ENCODE measurements at places on chromosomes 3 and 15.

DNA sequence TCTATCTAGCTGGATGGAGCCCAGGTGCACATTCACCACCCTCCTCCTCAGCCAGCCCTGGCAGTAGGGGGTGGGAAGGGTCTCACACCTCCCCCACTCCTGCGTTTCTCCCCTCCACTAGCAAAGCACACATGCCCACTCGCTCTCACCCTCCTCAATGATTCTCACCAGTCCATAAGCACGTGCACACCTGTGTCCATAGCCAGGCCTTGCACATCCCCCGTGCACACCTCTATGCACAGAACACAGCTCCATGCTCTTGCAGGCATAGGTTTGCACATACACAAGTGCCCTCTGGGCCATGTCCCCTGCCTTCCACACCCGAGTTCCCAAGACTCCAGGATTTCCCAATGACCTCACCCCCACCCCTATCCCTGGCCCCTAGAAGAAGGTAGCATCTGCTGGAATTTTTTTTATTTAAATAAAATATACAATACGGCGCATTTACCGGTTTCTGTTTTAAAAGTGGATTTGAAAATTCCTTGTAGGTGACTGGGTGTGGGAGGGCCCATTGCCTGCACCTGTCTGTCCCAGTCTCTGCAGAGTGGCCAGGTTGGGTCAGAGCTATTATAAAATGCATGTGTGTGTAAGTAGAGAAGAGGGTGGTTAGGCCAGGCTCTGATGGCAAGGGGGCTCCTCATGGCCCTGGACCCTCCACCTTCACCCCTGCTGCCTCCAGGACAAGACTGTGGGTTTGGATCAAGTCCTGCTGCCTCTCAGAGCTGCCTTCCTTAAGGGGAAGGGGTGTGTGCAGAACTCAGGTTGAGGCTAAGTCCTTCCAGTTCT lies 49.1 kb downstream of the HCN4 start:
- no peak for DNase-seq

GRCh38 chr3:185199206-185199605 lies 46.3 kb upstream of the C3orf70 start:
- no peak for DNase-seq

DNA sequence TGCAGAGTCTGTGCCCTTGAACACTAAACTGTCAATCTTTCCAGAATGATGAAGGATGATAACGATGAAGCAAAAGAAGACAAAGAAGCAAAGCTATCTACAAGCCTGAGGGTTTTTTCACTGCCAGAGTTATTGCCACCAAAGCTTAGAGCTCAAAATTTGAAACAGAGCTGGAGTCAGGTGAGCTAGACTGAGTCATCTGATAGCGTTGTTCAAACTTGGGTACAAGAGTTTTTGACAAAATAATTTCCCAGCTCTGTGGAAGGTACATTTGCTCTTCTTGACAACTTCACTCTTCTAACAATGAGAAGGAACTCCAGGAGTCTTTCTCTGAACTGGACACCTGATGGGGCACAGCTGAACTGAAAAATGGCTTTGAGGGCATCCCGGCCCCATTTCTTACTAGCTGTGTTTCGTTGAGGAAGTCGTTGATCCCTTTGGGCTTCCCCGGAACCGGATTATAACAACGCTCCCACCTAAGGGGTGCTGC lies 715 bp downstream of the MCCC1 start:
- peak; percentile 28 for DNase-seq

DNA sequence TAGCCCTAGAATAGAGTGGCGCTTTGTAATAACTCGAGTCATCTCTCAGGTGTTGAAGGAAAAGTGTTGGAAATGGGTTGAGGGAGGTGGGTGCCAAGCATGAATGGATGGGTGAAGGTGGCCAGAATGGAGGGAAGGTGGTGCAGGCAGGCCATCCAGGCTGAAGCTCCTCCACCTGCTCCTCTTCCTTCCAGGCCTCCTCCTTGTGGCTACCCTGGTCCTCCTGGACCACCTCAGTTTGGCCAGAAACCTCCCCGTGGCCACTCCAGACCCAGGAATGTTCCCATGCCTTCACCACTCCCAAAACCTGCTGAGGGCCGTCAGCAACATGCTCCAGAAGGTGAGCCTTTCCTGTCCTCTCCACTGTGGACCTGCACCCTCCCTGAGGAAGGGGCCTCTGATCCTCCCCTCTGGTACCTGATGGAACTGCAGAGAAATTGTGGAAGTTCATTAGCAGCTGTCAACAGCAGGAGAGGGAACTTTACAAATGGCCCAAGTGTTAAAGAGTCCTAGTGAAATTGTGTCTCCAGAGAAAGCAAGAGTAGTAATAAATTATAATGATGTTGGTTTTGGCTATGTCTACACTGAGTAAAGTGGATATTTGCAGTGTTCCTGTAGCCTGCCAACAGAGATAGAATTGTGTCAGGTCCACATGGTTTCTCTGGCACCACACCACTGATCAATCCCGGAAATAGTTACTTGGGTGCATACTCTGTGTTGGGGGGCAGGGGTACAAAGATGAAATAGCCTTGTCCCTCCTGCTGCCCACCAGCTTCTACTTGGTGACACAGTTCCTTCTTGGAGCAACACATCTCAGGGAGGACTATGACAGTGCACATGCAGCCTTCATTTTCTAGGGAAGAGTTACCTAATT lies 1.6 kb downstream of the IL12A start:
- no peak for DNase-seq

DNA sequence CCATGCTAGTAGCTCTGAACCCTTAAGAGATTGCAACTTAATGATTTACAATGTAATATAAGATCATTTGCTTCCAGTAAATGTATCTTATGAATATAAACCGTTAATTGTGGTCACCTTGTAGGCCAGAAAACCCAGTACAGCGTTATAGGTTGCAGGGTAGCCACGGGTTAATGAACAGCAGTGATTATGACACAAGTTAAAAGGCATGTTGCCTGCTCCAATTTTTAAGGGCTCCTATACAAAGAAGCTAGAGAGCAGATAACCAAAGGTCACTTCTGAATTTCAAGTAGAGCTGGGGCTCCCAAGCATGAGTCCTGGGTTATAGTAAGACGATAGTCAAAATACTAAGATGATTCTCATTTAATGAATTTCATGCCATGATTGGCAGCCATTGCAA lies 13.5 kb downstream of the GUCA1C start:
- no peak for DNase-seq

DNA sequence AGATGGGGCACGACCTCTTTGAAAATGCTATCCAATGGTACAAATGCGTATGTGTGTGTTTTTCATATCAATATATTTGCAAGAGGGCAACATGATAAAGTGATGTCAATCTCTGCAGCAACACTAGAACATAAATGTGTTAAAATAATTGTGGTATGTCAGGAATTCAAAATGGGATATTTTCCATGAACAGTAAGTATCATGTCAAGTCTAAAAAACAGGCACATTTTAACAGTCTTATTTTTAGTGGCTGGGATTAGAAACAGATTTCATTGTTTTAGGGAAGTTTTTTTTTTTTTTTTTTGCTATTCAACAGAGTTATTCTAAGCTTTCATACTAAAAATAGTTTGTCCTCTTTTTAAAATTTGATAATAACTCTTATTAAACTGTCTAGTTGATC lies 209.8 kb downstream of the GAP43 start:
- DNase-seq = no peak

- DNase-seq = peak; percentile 18
These were observed 39.8 kb downstream of the LRRC49 start for GRCh38 chr15:70932397-70932796.

DNA sequence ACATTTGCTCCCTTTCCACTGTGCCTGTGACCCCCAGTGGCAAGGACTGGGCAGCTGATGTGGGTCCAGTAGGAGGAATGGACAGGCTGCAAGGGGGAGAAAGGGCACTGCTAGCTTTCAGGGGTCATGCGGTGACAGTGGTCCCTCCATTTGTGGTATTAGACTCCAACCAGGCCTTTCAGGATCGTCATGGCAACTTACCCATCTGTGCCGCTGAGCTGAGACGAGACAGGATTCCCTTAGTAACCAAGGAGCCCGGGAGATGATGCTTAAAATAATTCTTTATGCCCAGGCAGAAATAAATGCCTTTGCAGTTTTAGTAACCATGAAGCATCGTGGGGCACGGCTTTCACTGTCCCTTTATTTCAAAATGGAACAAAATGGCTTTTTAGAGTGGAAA lies 15.9 kb upstream of the MRPL3 start:
- no peak for DNase-seq

- no peak for DNase-seq
These were observed 2.7 kb upstream of the MNS1 start for GRCh38 chr15:56467616-56468015.

DNA sequence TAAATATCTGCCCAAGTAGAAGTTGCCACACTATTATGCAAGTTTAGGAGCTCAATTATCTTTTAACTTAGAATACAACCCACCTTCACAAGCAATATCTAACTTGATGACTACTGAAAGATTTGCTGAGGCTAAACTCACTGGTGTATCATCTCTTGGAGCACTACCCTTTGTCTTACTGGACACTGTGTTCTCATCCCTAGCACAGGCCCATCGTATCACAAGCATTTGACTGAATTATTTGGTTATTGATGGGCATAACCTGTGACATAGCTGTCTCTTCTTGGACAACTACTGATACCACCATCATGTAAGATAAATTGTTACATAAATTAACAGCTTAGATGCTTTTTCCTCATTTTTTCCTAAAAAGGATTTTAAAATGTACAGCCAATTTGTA lies 216.2 kb upstream of the THBS1 start:
- DNase-seq = no peak

Measured in epithelial cell of esophagus (primary cell).